Aorta (tissue), 5 donors: ENCODE measurements at places on chromosomes 1 and 21. TPM values are rescaled to one million over a fixed set of nuclear protein-coding genes. Genes with fewer than 3 reads are reported as not detected.

DNA sequence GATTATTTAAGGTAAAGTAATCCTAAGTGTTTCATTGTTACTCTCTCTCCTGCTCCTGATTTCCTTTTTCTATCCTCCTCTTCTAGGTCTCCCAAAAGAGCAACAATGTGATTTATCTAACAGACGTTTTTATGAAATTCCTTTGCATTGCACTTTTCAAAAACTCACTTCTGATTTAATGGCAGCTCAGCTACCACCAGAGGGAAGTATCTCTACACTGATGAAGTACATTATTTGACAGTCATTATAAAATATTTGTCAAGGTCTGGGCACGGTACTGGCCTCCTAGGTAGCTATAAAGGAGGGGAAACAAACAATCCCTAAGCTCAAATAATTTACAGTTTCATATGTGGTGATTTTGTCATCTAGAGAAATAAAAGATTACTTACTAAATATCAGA, 15.6 kb downstream of the TMPRSS15 start:
- H3K36me3 ChIP-seq = no peaks in the 10 kb centered on the region
- H3K4me1 ChIP-seq = no peaks in the 10 kb centered on the region
- H3K27me3 ChIP-seq = no peaks in the 10 kb centered on the region
- DNase-seq = no peak

GRCh38 chr1:217482356-217483102, 148.4 kb downstream of the GPATCH2 start:
- no peak for DNase-seq
- no peaks in the 10 kb centered on the region for H3K4me1 ChIP-seq
- H3K4me3 ChIP-seq = no peak overlapping the region
- H3K27ac ChIP-seq = no peak overlapping the region

DNA sequence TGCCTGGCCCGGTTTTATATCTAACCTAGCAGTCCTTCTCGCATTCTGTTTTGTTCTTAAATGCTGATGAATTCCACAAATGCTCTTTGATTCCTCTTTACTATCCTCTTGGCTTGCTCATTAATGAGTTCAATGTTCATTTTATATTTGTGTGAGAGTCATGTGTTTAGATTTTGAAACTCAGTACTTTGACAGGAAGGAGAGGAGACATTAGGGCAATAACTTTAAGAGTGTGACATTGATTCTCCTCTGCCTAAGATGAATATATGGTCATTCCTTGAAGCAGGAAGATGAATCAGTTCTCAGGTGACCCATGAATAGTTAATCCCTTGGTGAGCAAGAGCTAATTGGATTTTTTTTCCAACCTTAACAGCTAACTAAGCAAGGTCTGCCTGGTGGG, 84.1 kb downstream of the MRPS6 start:
- no peak overlapping the region for H3K4me3 ChIP-seq
- H3K27ac ChIP-seq = no peak overlapping the region
- no peaks in the 10 kb centered on the region for H3K27me3 ChIP-seq
- DNase-seq = no peak
- H3K4me1 ChIP-seq = no peaks in the 10 kb centered on the region
- no peaks in the 10 kb centered on the region for H3K36me3 ChIP-seq

DNA sequence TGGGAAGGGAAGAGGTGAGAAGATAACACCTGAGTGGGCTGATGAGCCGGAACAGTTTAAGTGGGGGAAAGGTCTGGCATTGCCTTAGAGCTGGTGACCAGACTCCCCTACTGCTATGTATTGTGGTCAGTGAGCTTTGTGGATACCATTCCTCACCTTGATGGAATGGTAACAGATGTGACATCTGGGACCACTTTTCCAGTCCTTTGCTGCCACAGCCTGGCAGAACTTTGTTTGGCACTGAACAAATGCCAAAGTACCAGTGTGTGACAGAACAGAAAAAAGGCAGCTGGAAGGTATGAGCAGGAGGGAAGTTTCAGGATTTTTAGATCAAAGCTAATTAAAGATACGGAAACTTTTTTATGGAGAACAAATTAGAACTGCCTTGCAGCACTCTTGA, 6.2 kb downstream of the MED8 start:
- H3K27me3 ChIP-seq = no peaks in the 10 kb centered on the region
- no peak for DNase-seq
- H3K4me1 ChIP-seq = peaks cover 7% of the 10 kb centered on the region
- peaks cover 17% of the 10 kb centered on the region for H3K36me3 ChIP-seq
- H3K4me3 ChIP-seq = no peak overlapping the region

GRCh38 chr1:75083848-75084514, 50.2 kb upstream of the LHX8 start:
- H3K4me1 ChIP-seq = no peaks in the 10 kb centered on the region
- no peaks in the 10 kb centered on the region for H3K36me3 ChIP-seq
- no peaks in the 10 kb centered on the region for H3K27me3 ChIP-seq
- no peak for DNase-seq
- no peak overlapping the region for H3K4me3 ChIP-seq
- no peak overlapping the region for H3K27ac ChIP-seq

DNA sequence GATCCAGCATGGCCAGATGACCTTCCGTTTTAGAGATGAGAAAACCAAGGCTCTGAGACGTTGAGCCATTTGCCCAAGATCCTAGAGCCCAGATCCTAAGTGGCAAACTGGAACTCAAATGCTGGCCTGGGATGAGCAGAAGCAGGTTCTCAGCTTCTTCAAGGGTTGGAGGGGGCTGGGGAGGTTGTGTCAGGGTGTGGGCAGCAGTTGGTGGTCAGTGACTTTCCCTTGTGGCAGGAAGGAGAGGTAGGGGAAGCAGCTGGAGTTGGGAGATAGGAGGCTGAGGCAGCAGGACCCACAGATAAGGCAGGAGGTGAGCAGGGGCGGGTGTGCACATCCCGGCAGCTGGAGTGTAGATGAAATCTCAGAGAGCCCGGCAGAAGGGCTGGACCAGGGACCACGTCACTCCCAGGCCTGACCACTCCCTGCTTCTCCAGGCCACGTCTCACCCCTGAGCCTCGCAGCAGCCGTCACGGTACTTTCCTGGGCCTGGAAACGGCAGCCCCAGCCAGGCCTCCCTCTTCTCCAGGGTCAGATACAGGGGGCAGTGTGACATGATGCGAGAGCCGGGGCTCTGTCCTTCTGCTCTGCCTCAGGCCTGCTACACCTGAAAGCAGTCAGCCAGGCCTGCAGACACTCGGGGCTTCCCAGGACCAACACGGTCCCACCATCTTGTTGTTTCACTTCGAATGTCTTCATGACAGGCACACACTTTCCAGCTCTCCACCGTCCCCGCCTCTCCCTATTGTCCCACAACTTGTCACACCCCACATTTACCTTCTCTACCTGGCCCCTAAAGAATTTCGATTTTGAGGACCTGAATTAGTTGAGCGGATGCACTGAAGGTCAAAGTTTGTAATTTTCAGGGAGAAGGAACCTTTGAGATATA, 11.5 kb upstream of the LAPTM5 start:
- no peaks in the 10 kb centered on the region for H3K4me1 ChIP-seq
- H3K4me3 ChIP-seq = no peak overlapping the region
- H3K27me3 ChIP-seq = no peaks in the 10 kb centered on the region
- H3K36me3 ChIP-seq = no peaks in the 10 kb centered on the region
- DNase-seq = no peak
- no peak overlapping the region for H3K27ac ChIP-seq

- H3K27me3 ChIP-seq = no peaks in the 10 kb centered on the region
- H3K4me1 ChIP-seq = no peaks in the 10 kb centered on the region
- DNase-seq = no peak
- H3K36me3 ChIP-seq = no peaks in the 10 kb centered on the region
Measured at GRCh38 chr1:983798-984475, 2.0 kb upstream of the PERM1 start.

GRCh38 chr1:207578796-207579435, 66.0 kb upstream of the CR1L start:
- H3K27me3 ChIP-seq = no peaks in the 10 kb centered on the region
- no peak overlapping the region for H3K27ac ChIP-seq
- no peak for DNase-seq
- H3K4me3 ChIP-seq = no peak overlapping the region

DNA sequence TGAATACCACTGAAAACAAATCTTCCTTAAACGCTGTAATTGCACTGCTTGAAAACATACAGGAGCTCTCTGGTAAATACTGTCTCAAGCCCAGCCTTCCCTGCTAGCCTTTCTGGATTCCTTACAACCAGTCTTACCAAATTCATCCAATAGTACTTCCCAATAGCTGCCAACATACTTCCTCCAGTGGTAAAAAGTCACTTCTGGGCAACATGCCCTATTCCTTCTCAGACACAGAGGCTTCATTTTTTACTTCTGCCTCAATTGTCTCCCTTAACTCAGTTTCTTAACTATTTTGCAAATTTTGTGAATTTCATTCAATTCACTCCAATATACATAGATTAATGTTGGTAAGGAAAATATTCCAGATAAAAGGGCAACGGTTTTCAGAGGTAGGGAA, 166.3 kb downstream of the TBX15 start:
- no peak for DNase-seq
- H3K27ac ChIP-seq = no peak overlapping the region
- H3K27me3 ChIP-seq = no peaks in the 10 kb centered on the region
- no peaks in the 10 kb centered on the region for H3K4me1 ChIP-seq
- H3K36me3 ChIP-seq = no peaks in the 10 kb centered on the region

GRCh38 chr1:157600236-157600635, 2.4 kb upstream of the FCRL4 start:
- no peaks in the 10 kb centered on the region for H3K36me3 ChIP-seq
- H3K4me1 ChIP-seq = no peaks in the 10 kb centered on the region
- H3K27me3 ChIP-seq = no peaks in the 10 kb centered on the region
- no peak overlapping the region for H3K27ac ChIP-seq
- no peak for DNase-seq
- no peak overlapping the region for H3K4me3 ChIP-seq

GRCh38 chr21:8989721-8990325, 1531.6 kb upstream of the TPTE start:
- H3K36me3 ChIP-seq = no peaks in the 10 kb centered on the region
- H3K27ac ChIP-seq = no peak overlapping the region
- H3K4me1 ChIP-seq = no peaks in the 10 kb centered on the region
- no peaks in the 10 kb centered on the region for H3K27me3 ChIP-seq

DNA sequence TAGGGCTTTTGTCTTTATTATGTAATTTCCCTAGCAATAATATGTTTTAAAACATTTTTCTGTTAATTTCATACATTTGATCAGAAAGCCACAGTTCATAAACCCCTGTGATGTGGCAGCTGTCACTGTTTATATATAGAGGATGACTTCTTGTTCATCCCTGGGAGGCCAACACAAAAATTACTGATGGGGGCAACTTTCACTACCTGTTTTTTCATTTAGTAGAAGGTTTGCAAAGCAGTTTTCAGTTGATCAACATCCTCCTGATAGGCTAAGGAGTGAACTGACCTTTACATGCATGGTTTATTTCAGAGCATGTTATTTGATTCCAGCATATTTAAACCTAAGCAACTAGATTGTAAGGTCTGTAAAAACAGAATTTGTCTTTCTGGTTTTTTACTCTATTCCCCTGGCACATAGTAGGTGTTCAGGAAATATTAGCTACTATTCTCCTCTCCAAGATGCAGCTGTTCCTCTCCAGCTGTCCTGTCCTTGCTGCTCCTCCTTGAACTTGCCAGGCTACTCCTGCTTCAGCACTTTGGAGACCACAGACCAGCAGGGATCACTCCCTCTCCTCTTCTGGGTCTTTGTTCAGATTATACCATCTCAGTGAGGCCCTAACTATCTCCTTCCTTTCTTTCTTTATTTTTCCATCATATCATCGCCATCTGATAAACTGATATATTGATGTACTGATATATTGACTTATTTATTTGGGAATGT, 54.7 kb downstream of the ROR1 start:
- no peaks in the 10 kb centered on the region for H3K36me3 ChIP-seq
- H3K4me3 ChIP-seq = no peak overlapping the region
- no peak overlapping the region for H3K27ac ChIP-seq
- H3K4me1 ChIP-seq = peaks cover 12% of the 10 kb centered on the region
- no peak for DNase-seq
- H3K27me3 ChIP-seq = no peaks in the 10 kb centered on the region

DNA sequence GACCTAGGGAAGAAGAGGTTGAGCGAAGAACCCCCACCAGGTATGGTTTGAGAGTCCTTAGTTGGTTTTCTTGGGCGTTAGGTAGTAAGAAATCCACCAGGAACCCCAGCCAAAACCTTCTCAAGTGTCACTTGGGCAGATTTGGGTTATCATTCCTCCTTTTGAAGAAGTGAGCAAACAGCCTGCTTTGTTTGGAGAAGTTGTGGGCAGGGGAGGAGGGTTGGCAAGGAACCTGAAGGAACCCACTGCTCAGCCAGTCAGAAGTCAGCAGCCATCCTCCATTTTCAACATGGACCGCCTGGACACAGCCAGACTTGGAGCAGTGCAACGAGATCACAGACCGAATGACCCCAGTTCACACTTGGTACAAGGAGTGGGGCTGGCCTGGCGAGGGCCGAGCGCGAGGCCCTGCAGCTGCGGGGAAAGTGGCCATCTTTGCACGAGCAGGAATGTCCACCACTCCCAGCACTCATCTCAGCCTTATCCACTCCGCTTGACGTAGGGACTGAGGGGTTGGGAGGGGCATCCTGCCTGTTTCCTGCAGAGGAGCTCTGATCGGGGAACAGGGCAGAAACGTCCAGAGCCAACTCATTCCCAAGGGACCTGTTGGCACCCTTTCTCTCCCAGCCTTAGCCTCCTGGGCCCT, 7.2 kb downstream of the ADPRS start:
- no peak overlapping the region for H3K4me3 ChIP-seq
- no peaks in the 10 kb centered on the region for H3K27me3 ChIP-seq
- DNase-seq = no peak
- no peak overlapping the region for H3K27ac ChIP-seq

GRCh38 chr1:46556822-46557221, 5.4 kb upstream of the KNCN start:
- H3K36me3 ChIP-seq = no peaks in the 10 kb centered on the region
- H3K27me3 ChIP-seq = no peaks in the 10 kb centered on the region
- no peaks in the 10 kb centered on the region for H3K4me1 ChIP-seq
- no peak overlapping the region for H3K4me3 ChIP-seq
- H3K27ac ChIP-seq = no peak overlapping the region
- no peak for DNase-seq

- DNase-seq = no peak
- no peaks in the 10 kb centered on the region for H3K36me3 ChIP-seq
- H3K4me1 ChIP-seq = no peaks in the 10 kb centered on the region
- no peaks in the 10 kb centered on the region for H3K27me3 ChIP-seq
- no peak overlapping the region for H3K4me3 ChIP-seq
- no peak overlapping the region for H3K27ac ChIP-seq
Measured at GRCh38 chr1:241598249-241598648, 41.9 kb downstream of the CHML start.

TRIM45 gene
- 2.5 TPM for total RNA-seq

PGBD5 gene
- 0.39 TPM for total RNA-seq

TRMT1L gene
- 16.9 TPM for total RNA-seq

TSPAN1 gene
- total RNA-seq = 3.2 TPM

UBE2G2 gene
- total RNA-seq = 79.5 TPM

FALEC gene
- 0.99 TPM for total RNA-seq

PGLYRP3 gene
- total RNA-seq = not detected

MCOLN3 gene
- total RNA-seq = 1.3 TPM

OR6N2 gene
- total RNA-seq = not detected
